Fibroblast of villous mesenchyme (primary cell): ENCODE measurements at places on chromosomes 2 and 18. TPM values are rescaled to one million over a fixed set of nuclear protein-coding genes. Genes with fewer than 3 reads are reported as not detected.

Gene PDE1A
- 1.7 and 1.9 TPM in 2 replicates for total RNA-seq

Gene PDE11A
- under 0.01 TPM in 2 replicates for total RNA-seq

Gene KCNK3
- total RNA-seq: under 0.01 TPM in 2 replicates

GRCh38 chr2:155947069-155947468 is 385.5 kb downstream of the NR4A2 start:
- DNase-seq: no peak

DNA sequence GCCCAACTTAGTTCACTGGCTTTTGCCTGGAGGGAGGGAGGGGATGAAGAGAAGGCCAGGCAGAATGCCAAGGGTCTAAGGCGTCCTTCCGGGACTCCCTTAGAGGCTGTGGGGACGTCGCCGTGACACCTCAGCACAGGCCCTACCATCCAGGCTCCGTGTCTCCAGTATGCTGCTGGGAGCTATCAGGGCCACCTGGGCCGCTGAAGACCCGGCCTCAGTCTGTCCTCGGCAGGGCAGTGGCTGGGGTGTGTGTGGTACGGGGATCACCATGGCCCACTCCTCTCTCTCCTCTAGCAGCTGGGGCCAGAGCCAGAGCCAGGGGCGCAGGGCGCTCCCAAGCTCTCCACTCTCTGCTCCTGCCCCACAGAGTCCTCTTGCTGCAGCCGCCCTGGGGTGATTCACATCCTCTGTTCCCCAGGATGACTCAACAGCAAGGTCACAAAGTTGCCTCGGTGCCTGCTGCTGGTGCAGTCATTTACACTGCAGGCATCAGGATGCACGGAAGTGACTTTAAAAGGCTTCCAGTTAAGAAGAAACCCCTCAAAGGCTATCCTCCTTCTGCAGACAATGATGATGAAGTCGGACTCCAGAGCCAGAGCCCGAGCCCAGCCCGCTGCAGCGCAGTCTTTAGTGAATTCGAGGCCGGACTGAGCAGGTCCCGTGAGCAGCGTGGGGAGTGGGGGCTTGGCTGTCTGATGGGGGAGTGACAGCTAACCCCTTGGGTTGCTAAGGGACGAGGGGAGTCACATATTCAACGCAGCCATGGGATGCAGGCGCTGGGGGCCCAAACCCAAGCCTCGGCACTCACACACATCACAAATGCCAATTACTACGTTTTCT is 31.9 kb downstream of the SNORC start:
- DNase-seq: peak; percentile 87
